ENCODE measurements at places on chromosomes 6 and 20. TPM values are rescaled to one million over a fixed set of nuclear protein-coding genes. Genes with fewer than 3 reads are reported as not detected.

GRCh38 chr6:27700337-27700736 is 211.9 kb downstream of the OR2B2 start:
- DNase-seq: no peak

DNA sequence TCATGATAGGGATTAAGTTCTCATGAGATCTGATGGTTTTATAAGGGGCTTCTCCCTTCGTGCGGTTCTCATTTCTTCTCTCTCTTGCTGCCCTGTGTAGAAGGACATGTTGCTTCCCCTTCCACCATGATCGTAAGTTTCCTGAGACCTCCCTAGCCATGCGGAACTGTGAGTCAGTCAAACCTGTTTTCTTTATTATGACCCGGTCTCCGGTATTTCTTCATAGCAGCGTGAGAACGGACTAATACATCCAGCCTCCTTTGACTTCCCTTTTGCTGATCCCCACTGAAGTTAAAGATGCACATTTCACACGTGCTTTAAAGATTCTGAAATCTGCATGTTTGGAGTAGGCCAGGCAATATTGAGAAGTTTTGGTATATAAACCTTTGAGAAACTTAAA is 543.1 kb downstream of the PRKN start:
- DNase-seq: no peak

- DNase-seq: no peak
These were observed 37.1 kb downstream of the PIGU start for GRCh38 chr20:34639755-34640222.

DNA sequence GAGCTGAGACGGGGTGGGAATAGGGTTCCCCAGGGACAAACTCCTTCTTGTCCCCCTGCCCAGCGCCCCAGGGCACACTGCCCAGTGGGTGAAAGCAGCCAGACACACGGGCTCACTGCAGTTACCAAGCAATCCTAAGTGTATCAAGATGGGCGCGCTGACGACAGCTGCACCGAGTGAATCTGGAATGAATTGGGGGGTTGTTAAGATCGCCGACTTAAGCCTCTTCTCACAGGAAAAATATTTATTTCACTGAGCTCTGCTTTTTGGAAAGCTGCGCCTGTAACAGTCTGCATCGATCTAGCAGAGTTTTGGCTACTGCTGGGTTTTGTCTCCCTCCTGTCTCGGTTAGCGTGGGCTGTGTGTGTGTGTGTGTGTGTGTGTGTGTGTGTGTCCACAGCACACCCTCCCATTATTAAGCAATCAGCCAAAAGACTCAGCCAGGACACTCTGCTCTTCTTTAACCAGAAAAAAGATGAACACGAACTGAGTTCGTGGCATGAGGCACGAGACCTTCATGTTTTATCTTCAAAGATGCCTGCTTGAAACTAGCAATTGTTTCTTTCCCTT is 35.9 kb downstream of the RIPOR3 start:
- DNase-seq: peak; percentile 70

- DNase-seq: peak; percentile 77
These were observed 104.4 kb upstream of the TAB2 start for GRCh38 chr6:149212892-149213801.

DNA sequence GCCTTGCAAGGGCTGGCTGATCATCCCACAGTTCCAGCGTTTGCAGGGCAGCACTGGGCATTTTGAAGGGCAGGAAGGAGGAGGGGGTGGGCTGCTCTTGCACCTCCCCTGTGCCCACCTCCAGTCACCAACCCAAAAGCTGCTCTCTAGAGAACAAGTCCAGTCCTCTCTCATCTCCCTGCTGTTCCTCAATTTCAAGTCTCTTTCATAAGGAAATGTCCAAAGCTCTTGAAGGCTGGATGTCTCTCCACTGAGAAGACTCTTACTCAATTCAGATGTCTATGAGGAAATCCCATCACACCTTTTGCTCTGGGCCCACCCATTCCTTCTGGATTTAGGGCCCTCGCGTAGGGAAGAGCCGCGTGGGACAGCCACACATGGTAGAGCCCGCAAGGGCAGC is 31.7 kb downstream of the WRNIP1 start:
- no peak for DNase-seq

- no peak for DNase-seq
These were observed 132.7 kb upstream of the MAP3K4 start for GRCh38 chr6:160858886-160859285.

GRCh38 chr6:107868867-107869611 is 44.9 kb upstream of the SCML4 start:
- DNase-seq: no peak

DNA sequence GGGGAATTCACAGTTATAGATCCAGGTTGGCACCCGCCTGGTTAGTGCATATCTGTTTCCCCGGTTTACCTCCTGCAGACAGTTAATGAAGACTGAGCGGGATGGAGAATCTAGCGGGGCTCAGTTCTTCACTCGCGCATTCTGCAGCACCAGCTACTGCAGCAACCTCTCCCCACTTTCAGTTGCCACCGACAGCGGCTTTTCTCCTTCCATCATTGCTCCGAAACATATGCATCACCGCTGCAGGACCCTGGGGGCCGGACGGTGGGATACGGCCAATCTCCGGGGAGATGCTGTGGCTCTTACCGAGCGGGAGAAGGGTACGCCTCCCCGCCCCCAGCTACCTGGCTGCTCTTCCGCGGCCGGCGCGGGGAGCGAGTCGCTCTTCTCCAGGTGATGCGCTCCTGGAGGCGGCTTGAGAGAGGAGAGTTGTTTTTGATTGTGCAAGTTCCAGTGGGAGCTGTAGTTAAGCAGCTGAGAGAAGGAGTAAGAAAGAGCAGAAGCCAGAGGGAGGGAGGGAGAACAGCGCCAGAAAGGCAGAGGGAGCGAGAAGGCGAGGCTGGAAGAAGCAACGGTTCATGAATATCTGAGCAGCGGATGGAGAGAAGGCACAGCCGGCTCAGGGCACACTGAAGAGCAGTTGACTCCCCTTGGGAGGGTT is at the start of gene SGK1:
TSS of gene SGK1 (minus strand) at position 642 of the 661 bp plus-strand sequence. CDS start 652 bp downstream, outside the sequence.
- DNase-seq: peak; percentile 32

DNA sequence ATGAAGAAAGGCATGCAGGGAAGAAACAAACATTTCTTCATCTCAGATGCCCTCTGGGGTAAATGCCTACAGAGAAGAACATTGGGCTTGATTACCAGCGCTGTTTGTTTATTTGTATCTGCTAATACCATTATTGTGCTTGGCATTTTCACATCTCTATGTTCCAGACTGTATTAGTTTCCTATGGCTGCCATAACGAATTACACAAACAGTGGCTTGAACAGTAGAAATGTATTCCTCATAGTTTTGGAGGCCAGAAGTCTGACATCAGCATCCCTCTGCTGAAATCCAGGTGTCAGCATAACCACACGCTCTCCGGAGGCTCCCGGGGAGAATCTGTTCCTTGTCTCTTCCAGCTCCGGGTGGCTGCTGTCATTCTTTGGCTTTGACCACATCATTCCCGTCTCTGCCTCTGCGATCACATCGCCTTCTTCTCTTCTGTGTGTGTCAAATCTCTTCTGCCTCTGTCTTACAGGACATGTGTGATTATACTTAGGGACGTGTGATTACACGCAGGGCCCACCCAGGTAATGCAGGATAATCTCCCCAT is 241.6 kb upstream of the SUPT3H start:
- peak; percentile 59 for DNase-seq

DNA sequence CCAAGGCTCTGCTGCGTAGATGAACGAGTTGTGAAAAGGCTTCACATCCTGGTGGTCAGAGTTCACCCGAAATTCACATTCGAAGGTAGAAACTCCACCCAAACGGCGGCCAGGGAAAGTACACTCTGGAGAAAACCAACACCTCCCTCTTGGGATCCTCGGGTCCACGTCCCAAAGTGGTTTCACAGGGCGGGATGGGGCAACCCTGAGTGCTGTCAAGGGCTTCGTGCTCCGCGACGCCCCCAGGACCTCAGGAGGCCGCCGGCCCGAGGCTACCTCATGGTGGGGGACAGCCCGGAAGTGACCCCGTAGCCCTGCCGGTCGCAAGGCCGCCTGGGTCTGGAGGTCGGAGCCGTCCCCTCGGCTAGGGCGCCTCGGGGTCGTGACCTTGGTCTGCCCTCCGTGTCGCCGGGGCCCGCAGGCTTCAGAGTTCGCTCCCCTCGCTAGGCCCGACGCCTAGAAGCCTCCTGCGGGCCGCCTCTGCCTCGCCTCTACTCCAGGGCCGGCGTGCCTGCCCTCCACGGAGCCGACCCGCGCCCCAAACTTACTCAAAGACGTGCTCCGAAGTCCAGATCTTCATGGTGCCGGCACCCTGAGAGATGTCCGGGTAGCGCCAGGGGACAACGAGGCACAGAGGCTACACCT is at the start of gene PRELID3B:
TSS of gene PRELID3B (minus strand) at position 636 of the 645 bp plus-strand sequence. CDS start at position 580, 56 bp downstream.
- DNase-seq: no peak

DNA sequence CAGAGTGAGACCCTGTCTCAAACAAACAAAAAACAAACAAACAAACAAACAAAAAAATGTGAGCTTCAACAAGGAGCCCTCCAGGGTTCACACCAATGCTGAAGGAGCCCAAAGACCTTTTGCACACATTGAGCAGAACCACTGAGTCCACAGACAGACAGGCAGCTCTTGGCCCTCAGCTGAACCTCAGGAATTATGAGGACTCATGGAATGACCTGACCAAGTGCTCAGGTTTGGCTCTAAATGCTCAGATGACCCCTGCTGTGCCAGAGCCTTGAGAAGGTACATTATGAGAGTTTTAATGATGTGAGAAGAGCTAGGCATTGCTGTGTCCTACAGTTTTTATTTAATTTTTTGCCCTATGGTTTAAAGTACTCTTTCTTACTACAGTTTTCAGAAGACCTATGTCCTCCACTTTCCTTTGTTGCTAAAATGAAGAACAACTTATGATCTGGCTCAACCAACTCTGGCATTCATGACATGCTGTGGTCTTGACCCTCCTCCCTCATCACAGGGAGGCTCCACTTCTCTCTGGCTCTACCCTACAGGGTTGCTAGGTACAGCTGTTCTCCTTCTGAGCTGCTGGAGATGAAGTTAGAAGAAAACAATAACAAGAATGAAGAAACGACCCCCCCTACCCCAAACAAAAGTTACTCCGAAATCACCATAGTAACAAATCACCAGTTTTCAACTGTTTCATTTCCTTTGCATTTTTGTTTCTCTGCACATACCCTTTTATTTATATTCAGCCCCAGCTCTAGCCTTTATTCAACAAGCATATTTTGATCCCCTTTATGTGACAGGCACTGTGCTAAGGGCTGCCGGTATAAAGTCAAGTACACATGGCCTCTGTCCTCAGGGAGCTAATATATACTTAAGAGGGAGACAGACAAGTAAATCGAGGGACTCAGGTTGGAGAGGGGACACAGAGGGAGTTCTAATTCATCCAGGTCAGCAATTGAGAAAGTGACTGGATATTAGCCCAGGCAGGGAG is 128.7 kb upstream of the TRAF3IP2 start:
- no peak for DNase-seq

GRCh38 chr20:33465481-33466302 is 22.1 kb upstream of the SNTA1 start:
- no peak for DNase-seq

RIPPLY2 gene
- not detected for total RNA-seq

SLC16A10 gene
- 0.48 TPM for total RNA-seq

SLC22A3 gene
- total RNA-seq: 0.57 TPM

DZANK1 gene
- total RNA-seq: 3.0 TPM

MTCH1 gene
- 311 TPM for total RNA-seq

USP49 gene
- total RNA-seq: 5.5 TPM

All from astrocyte (in vitro differentiated cells and primary cell).